ENCODE measurements at places on chromosomes 6 and 20.
A peak's percentile ranks its signal among the peaks of the same experiment; 100 is the strongest.

DNA sequence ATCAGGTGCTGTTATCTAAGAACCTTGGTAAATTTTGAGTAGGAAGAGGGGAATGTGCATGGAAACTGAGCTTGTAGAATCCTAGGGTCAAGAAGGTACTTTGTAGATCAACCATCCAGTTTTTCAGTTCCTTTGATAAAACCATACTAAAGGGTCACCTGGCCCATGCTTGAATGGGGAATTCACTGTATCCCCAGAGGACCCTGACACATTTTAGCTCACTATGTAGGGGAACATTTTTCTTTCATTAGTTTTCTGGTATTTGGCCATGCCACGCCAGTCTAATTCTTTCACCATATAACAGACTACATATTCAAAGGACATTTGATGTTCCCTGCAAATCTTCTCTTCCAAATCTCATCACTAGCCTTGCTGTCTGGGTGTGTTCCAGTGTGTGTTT, 29.9 kb downstream of the LRRC1 start:
- no peak for DNase-seq

- DNase-seq, result no peak
These were observed 41.1 kb downstream of the PDE10A start for GRCh38 chr6:165621940-165622339.

- DNase-seq, result no peak
These were observed 1.9 kb downstream of the PLCB1 start for GRCh38 chr20:8133851-8134451.

- no peak for DNase-seq
These were observed 12.3 kb downstream of the FOXA2 start for GRCh38 chr20:22572023-22572422.

DNA sequence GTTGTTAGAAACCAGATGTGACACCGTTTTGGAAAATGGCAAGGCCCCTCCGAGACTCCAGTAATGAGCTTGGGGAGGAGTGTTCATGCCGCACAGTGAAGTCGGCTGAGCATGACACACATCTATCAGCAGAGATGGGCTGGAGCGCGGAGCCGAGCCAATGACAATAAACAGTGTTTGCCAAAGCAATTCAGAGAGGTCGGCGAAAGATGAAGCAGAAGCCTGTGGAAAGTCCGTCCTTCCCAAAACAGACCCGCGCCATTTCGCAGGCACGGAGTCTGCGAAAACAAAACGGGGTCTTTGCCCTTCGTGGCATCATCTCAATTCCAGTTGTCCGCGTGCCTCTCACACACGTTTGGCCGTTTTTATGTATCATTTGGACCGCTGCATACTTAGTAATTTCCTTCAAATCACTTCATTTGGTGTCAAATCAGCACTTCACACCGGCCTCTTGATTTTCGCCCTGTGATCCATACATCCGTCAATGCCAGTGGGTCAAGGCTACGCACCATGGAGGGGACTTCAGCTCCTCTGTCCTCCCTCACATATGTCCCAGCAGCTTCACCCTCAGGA, 71.3 kb downstream of the SULF2 start:
- peak; percentile 17 for DNase-seq

- no peak for DNase-seq
These were observed 97.4 kb upstream of the JARID2 start for GRCh38 chr6:15148356-15148946.

- no peak for DNase-seq
These were observed 50.4 kb downstream of the BTBD9 start for GRCh38 chr6:38589367-38589720.
